Activated naive CD8-positive, alpha-beta T cell treated with anti-CD3 and anti-CD28 coated beads, Interleukin-2, amount 10 ng/mL, durations not matched to agents 7 days and 5 days (primary cell): ENCODE measurements at places on chromosomes 2 and 18. TPM values are rescaled to one million over a fixed set of nuclear protein-coding genes. Genes with fewer than 3 reads are reported as not detected.

DNA sequence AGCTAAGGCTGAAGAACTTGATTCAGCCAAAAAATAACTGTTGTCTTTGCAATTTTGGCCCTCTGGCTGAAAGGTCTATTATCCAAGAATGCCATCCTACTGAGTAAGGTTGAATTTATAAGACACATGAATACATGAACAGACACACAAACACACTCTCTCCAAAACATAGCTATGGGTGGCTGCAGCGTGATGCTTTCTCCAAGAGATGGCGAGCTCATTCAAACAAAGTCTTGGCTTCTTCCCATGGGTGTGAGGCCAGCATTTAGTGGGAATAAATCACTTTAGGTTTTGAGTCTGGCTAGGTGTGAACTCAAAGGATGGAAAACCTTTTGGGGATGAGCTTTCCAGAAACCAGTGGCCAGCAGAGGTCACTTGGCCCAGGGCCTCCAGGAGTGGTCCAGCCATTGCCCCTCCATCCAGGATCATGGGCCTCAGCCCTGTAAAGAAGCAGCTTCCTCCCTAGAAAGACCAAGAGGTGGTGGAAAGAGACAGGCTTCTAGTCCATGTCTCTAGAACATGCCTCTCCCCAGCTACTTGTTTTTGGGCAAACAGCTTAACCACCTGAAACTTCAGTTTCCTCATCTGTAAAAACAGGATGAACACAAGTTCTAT is 11.0 kb upstream of the OSR1 start:
- DNase-seq = no peak
- peaks cover 53% of the 10 kb centered on the region for H3K27me3 ChIP-seq
- H3K4me3 ChIP-seq = no peak overlapping the region

DNA sequence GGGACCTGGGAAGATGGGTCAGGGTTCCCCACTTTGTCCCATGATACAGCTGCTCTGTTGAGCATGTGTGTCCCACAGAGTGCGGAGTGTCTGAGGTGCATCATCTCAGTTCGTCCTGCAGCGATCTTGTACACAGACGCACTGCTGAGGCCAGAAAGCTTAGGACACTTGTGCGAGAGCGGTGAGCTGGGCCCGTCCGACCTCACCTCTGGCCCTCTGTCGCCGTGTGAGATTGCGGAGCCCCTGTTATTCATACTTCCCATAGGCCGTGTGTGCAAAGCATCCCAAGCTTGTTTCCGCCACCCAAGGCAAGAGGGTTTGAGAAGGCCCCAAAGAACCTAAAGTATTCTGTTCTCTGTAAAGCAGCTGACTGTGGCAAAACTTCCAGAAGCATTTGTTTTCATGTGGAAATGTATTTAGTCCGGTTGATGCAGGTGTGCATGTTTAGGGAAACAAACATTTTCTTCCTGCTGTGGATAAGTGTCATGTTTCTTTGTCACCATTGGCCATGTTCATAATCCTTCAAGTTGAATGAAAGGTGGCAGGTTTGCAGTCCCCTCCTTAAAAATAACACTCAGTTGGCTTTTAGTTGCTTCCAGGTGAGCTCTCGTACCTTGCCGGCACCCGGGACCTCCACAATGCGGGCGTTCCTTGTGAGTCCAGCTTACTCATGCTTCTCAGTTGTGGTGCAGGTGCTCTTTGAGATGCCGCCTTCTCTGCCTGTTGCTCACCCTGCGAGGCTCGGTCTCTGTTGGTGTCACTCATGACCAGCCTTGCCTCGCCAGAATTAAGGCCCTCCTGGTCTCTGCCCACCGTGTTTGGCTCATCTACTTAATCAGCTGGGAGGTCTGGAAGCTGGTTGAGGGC is 5.3 kb downstream of the AGAP1 start:
- H3K27ac ChIP-seq = no peak overlapping the region
- no peak for DNase-seq
- H3K36me3 ChIP-seq = no peaks in the 10 kb centered on the region
- no peak overlapping the region for H3K4me3 ChIP-seq

- no peak overlapping the region for H3K27ac ChIP-seq
- H3K4me3 ChIP-seq = no peak overlapping the region
- no peaks in the 10 kb centered on the region for H3K4me1 ChIP-seq
- DNase-seq = no peak
- peaks cover 11% of the 10 kb centered on the region for H3K27me3 ChIP-seq
Measured at GRCh38 chr2:149099298-149099697, 60.8 kb downstream of the LYPD6B start.

- peaks cover 3% of the 10 kb centered on the region for H3K4me1 ChIP-seq
- no peak overlapping the region for H3K27ac ChIP-seq
Measured at GRCh38 chr18:3230401-3231334, 10.9 kb upstream of the MYOM1 start.

- no peaks in the 10 kb centered on the region for H3K4me1 ChIP-seq
- H3K4me3 ChIP-seq = no peak overlapping the region
- no peaks in the 10 kb centered on the region for H3K36me3 ChIP-seq
- DNase-seq = no peak
- H3K27me3 ChIP-seq = peaks cover 2% of the 10 kb centered on the region
Measured at GRCh38 chr2:40281021-40281940, 170.6 kb downstream of the SLC8A1 start.

- H3K4me3 ChIP-seq = no peak overlapping the region
- H3K36me3 ChIP-seq = no peaks in the 10 kb centered on the region
- peaks cover 3% of the 10 kb centered on the region for H3K27me3 ChIP-seq
- H3K27ac ChIP-seq = no peak overlapping the region
Measured at GRCh38 chr2:160921386-160921964, 238.8 kb upstream of the TANK start.

- H3K4me1 ChIP-seq = peaks cover 10% of the 10 kb centered on the region
- H3K36me3 ChIP-seq = peaks cover 14% of the 10 kb centered on the region
- peak overlapping the region; percentile 88 for H3K27ac ChIP-seq
- no peaks in the 10 kb centered on the region for H3K27me3 ChIP-seq
Measured at GRCh38 chr18:13353084-13353823, 134.7 kb downstream of the LDLRAD4 start.

DNA sequence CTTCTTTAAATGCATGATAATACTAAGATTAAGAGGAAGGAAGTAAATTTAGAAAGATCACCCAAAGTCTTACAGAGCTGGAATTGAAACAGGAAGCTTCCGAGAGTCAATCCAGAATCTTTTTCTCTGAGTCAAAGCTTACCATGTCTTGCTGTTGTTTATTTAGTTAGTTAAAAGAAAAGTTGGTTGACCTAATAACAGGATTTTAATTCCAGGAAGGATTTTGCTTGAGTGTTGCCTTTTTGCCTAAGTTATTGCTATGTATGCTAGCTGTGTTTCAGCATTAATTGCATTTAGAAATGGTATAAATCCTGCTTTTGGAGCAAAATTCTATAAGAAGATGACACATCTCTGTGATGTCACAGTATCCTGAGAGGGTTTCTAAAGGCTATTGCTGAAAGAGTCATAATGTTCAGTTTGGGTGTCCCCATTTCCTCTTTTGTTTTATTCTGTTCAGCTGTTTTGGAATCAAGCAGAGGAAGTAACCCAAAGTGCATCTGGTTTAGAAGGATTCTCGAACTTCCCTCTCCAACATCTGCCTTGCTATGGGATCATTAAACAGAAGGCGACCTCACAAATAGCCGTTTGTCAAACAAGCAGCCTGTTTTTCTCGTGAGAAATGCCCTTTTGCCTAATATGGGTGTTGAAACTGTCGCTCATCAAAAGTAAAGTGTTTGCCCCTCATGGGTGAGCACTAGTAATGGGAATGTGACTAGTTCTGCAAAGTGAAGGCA is 271.5 kb upstream of the MMADHC start:
- no peak for DNase-seq
- H3K36me3 ChIP-seq = no peaks in the 10 kb centered on the region
- H3K27ac ChIP-seq = no peak overlapping the region

GRCh38 chr2:181352158-181352557 is 105.0 kb upstream of the ITGA4 start:
- H3K36me3 ChIP-seq = peaks cover 22% of the 10 kb centered on the region
- H3K4me1 ChIP-seq = peaks cover 15% of the 10 kb centered on the region
- no peak overlapping the region for H3K4me3 ChIP-seq

Gene MALT1
- total RNA-seq = 71.6 TPM

Gene DLGAP1
- not detected for total RNA-seq

Gene ITGA6
- total RNA-seq = 26.8 TPM

Gene KCNG2
- total RNA-seq = not detected
